ENCODE measurements at places on chromosomes 3 and 15.

GRCh38 chr3:137692803-137693431 is 71.2 kb upstream of the SOX14 start:
- no peak for ATAC-seq

GRCh38 chr3:72241525-72241924 is 456.6 kb upstream of the PROK2 start:
- ATAC-seq = no peak

GRCh38 chr15:36334059-36334458 is 245.4 kb upstream of the CDIN1 start:
- no peak for ATAC-seq

GRCh38 chr15:50180091-50180490 is 1.9 kb upstream of the SLC27A2 start:
- no peak for ATAC-seq

- no peak for ATAC-seq
Measured at GRCh38 chr15:77417602-77418001, 2.3 kb downstream of the PEAK1 start.

DNA sequence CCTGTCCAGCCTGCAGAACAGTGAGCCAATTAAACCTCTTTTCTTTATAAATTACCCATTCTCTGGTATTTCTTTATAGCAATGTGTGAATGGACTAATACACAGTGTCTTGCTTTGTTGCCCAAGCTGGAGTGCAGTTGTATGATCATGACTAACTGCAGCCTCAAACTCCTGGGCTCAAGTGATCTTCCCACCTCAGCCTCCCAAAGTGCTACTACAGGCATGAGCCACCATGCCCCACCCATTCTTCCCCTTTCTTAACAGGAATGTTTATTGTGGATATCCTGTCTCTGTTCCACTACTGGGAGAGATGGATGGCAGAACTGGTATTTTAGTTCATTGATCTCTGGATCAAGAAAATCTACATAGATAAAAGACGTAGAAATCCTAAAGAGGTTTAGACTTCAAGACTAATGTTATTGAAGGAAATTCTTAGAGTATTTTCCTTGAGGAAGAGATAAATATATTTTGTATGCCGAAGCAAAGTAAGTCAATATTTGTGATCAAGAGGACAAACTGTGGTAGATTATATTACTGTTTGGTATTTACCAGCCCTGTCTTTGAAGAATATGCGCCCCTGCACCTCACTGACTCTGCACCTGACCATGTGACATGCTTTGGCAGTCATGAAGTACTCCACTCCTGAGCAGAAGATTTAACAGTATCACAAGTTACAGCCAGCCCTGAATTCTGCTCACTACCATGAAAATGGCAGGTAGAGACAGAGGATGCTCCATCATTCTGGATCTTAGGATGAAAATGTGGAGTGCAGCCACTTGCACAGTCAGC is 42.9 kb downstream of the UACA start:
- no peak for ATAC-seq

GRCh38 chr3:13044496-13045240 is 28.6 kb downstream of the IQSEC1 start:
- ATAC-seq = no peak

DNA sequence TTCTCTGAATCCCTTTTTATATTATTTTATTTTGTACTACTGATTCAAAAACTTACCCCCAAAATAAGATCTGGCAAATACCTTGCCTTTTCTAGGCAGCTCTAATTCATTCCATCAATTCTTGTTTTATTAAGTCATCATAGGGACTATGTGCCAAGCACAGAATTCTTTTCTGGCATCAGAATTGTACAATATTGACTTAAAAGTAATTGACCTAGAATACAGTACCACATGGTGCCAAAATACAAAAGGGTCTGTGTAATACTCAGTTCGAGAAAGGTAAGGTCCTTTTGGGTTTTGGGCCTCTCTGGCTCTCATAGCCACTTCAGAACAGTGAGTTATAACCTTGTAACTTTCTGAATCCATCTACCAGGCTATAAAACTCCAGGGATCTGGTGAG is 46.2 kb downstream of the KBTBD8 start:
- ATAC-seq = no peak

- ATAC-seq = peak; percentile 77
Measured at GRCh38 chr3:179322286-179323196, at the start of gene ZNF639. ZNF639 (plus strand) TSS chr3:179323031; CDS start chr3:179328294, 5,263 bp downstream.

GRCh38 chr15:63020759-63021430 is 21.7 kb upstream of the TPM1 start:
- peak; percentile 42 for ATAC-seq

- no peak for ATAC-seq
Measured at GRCh38 chr15:55714064-55714463, 28.9 kb downstream of the PRTG start.
